WTC11 (cell line): ENCODE measurements at places on chromosomes 3 and 15. TPM values are rescaled to one million over a fixed set of nuclear protein-coding genes. Genes with fewer than 3 reads are reported as not detected.

Gene RASL12
- 5.6 to 6.8 TPM (median 6.5 TPM) in 3 replicates for total RNA-seq

Gene MEX3B
- 8.5 to 8.9 TPM (median 8.8 TPM) in 3 replicates for total RNA-seq

Gene GALNT15
- 0.15 to 0.21 TPM (median 0.18 TPM) in 3 replicates for total RNA-seq

Gene FGD5
- total RNA-seq, result 18.3 to 20.0 TPM (median 19.3 TPM) in 3 replicates

Gene UNC13C
- 0.02 to 0.07 TPM (median 0.07 TPM) in 3 replicates for total RNA-seq

Gene OR4F15
- not detected in 3 replicates for total RNA-seq

Gene POLQ
- 14.9 to 16.8 TPM (median 16.2 TPM) in 3 replicates for total RNA-seq

Gene IRAK2
- 0.71 to 1.4 TPM (median 0.73 TPM) in 3 replicates for total RNA-seq

Gene IGDCC3
- total RNA-seq, result 49.2 to 53.5 TPM (median 53.5 TPM) in 3 replicates

Gene PPP1R14D
- 0.25 TPM in 1 of 3 replicates, not detected in the others for total RNA-seq

Gene FOXL2NB
- total RNA-seq, result 2.2 to 5.1 TPM (median 2.9 TPM) in 3 replicates
